ENCODE measurements at places on chromosomes 7 and 10.

DNA sequence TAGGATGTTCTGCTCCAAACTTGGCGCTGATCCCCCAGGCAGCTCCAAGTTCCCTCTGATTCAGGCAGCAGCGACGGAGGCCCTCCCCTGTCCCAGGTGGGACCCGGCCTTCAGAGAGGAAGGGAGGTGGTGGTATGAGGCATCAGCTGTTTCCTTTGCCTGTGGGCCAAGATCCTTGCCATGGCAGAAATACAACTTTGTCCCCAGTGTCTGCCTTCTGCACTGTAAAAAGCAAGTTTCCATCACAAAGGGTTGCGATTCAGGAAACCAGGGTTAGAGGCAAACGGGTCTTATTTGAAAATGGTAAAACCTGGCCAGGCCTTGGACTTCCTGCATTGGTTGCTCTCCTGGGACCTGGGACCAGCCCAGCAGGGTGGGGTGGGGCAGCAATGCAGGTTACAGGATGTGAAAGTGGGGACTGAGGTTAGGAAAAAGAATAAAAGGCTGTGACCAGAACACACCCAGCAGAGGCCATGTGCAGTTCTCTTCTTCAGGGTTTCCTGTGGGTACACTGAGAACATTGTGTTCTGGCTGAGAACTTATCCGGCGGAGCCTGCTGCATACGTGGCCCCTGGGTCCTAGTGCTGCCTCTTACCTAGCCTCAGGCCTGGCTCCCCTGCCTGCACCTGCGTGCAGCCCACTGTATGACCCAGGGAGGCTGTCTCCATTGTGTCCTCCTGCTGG is 25.1 kb upstream of the DDIT4 start:
- DNase-seq: peak; percentile 85
- no peaks in the 10 kb centered on the region for H3K36me3 ChIP-seq
- H3K4me1 ChIP-seq: peaks cover 93% of the 10 kb centered on the region
- H3K27ac ChIP-seq: peak overlapping the region; percentile 95

DNA sequence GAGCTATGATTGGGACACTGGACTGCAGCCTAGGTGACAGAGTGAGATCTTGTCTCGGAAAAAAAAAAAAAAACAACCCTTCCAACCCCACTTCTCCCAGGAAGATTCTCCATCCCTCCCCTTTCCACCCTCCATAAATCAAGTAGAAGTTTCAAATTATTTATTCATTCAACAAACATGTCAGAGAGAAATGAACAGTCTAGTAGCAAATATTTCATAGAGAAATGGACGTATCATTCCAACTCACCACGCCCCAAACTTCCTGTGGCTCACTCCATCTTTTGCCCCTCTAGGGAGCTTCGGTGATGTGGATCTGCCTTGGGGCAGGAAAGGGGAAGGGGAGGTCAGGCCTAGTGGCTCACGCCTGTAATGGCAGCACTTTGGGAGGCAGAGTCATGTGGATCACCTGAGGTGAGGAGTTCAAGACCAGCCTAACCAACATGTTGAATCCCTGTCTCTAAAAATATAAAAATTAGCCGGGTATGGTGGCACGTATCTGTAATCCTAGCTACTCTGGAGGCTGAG is 638 bp upstream of the TRAPPC14 start:
- H3K4me1 ChIP-seq: peaks cover 30% of the 10 kb centered on the region
- H3K36me3 ChIP-seq: peaks cover 4% of the 10 kb centered on the region
- DNase-seq: no peak
- H3K27ac ChIP-seq: peak overlapping the region; percentile 66
- peaks cover 12% of the 10 kb centered on the region for H3K27me3 ChIP-seq
- peak overlapping the region; percentile 78 for H3K4me3 ChIP-seq

GRCh38 chr10:112327678-112328077 is 44.5 kb downstream of the TECTB start:
- H3K27ac ChIP-seq: no peak overlapping the region
- DNase-seq: no peak
- H3K4me3 ChIP-seq: no peak overlapping the region
- H3K27me3 ChIP-seq: peaks cover under 1% of the 10 kb centered on the region

DNA sequence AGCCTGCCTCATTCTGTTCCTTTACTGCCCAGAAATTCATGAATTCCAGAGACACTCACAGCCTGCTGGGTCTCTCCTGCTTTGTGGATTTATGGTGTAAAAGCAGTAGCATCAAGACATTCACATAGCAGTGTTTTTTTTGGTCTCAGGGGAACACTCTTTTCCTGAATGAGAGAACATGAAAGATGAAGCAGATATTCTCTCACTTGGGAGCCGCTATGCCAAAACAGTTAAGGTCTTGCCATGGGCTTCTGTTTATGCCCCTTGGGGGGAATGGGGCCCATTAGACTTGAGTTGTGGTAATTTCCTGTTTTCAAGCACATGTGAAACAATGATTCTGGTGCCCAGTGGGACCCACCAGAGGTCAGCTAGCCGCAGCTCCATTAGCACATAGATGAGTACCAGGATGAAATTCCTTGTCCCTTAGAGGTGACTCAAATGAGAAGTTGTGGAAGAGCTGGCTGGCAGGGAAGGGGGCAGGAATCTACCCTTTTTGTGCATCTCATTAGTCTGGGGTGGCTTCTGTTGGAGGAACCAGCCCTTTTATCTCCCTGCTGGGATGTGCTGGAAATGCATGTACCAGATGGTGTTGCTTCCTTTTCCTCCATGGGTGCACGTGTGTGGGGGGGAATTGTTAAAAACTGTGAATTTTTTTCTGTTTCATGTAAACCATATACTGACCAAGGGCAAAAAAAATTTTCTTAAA is 13.3 kb downstream of the BMPER start:
- H3K27me3 ChIP-seq: peaks cover 3% of the 10 kb centered on the region
- no peak for DNase-seq
- no peaks in the 10 kb centered on the region for H3K36me3 ChIP-seq
- H3K4me1 ChIP-seq: no peaks in the 10 kb centered on the region
- H3K4me3 ChIP-seq: no peak overlapping the region
- H3K27ac ChIP-seq: no peak overlapping the region

DNA sequence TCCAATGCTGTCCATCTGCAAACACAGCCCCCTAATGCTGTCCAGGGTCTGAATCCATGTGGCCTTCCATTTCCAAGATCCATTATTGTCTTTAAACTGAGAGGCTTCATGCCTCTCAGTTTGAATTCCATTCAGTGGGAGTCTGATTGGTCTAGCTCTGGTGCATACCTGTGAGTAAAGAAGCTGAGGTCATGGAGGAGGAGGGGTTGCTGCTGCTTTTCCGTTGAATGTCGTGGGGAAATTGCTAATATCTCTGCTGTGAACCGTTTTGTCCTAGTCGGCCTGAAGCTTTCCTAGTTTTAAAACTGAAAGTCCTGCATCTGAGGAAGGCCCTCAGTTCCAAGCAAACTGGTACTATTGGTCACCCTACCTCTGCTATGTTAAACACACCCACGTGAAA is 17.7 kb downstream of the SH2D4B start:
- H3K27ac ChIP-seq: no peak overlapping the region
- no peak for DNase-seq
- H3K4me1 ChIP-seq: no peaks in the 10 kb centered on the region
- H3K27me3 ChIP-seq: peaks cover 9% of the 10 kb centered on the region
- H3K36me3 ChIP-seq: no peaks in the 10 kb centered on the region
- no peak overlapping the region for H3K4me3 ChIP-seq

DNA sequence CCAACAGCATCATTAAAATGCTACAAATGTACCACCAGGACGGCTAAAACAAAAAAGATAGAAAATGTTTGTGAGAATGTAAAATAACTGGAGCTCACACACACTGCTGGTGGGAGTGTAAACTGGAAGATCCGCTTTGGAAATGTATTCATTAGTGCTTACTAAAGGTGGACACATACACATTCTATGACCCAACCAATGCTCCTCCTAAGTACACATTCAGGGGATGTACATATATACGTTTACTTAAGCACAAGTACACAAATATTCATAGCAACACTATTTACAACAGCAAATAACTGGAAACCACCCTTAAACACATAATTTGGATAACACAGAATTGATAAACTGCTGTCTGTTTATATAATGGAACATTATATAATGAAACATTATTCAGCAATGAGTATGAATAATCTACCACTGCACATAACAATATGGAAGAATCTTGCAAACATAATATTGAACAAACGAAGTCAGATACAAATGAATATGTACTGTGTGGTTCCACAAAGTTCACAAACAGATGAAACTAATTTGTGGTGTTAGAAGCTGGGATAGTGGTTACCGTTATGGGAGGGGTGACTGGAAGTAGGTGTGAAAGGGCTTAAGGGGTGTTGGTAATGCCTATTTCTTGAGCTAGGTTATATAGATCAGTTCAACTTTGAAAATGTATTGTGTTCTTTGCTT is 52.1 kb downstream of the STRA8 start:
- no peaks in the 10 kb centered on the region for H3K4me1 ChIP-seq
- DNase-seq: no peak
- no peak overlapping the region for H3K27ac ChIP-seq
- H3K27me3 ChIP-seq: peaks cover 5% of the 10 kb centered on the region
- H3K36me3 ChIP-seq: no peaks in the 10 kb centered on the region
- no peak overlapping the region for H3K4me3 ChIP-seq

- peaks cover 2% of the 10 kb centered on the region for H3K27me3 ChIP-seq
- H3K4me1 ChIP-seq: no peaks in the 10 kb centered on the region
- DNase-seq: no peak
- H3K36me3 ChIP-seq: no peaks in the 10 kb centered on the region
Observed at GRCh38 chr10:129940617-129941198, 23.4 kb downstream of the EBF3 start.

DNA sequence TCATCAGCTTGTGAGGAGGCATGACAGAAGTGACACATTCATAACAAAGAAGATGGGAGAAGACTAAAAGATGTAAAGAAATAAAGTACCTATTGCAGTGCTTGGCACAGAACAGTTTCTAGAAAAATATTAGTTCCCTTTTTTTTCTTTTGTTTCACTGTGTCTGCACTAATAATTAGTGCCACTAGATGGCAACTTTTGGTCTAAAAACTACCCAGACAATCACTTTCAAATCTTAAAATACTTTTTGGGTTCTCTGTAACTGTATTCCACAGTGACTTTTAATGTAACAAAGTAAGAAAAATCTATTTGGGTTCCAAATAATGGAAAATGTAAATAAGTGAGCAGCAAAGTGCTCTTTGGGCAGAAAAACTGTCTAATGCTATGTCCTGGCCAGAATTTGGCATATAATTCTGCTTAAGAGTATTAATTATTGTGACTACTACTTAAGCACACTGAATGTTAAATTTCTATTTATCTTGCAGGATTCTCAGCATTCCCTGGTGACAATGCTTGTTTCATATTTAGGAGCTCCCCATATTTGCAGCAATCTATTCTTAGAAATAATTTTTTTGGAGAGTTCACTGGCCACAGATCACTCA is 134.8 kb upstream of the KIF5B start:
- H3K27me3 ChIP-seq: peaks cover 3% of the 10 kb centered on the region
- H3K4me1 ChIP-seq: no peaks in the 10 kb centered on the region
- peak overlapping the region; percentile 1 for H3K27ac ChIP-seq
- peak; percentile 5 for DNase-seq

DNA sequence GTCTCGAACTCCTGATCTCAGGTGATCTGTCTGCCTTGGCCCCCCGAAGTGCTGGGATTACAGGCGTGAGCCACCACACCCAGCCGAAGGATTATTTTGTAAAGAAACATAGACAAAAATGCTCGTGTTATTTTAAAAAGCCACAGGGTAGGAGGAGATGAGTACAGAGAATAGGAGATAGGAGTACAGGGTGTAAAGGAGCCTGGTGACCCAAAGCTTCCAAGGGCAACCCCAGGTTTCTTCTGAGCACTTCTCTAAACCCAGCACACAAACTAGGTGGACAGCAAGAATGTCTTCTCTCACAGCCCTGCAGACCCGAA is 54.7 kb downstream of the ZNF467 start:
- peaks cover 45% of the 10 kb centered on the region for H3K4me1 ChIP-seq
- H3K4me3 ChIP-seq: no peak overlapping the region
- H3K27me3 ChIP-seq: peaks cover 3% of the 10 kb centered on the region
- H3K27ac ChIP-seq: peak overlapping the region; percentile 31
- peaks cover 9% of the 10 kb centered on the region for H3K36me3 ChIP-seq

GRCh38 chr7:157860406-157860805 is 523.6 kb downstream of the DNAJB6 start:
- H3K4me3 ChIP-seq: no peak overlapping the region
- no peaks in the 10 kb centered on the region for H3K4me1 ChIP-seq
- H3K27ac ChIP-seq: no peak overlapping the region
- DNase-seq: no peak
- H3K27me3 ChIP-seq: no peaks in the 10 kb centered on the region

DNA sequence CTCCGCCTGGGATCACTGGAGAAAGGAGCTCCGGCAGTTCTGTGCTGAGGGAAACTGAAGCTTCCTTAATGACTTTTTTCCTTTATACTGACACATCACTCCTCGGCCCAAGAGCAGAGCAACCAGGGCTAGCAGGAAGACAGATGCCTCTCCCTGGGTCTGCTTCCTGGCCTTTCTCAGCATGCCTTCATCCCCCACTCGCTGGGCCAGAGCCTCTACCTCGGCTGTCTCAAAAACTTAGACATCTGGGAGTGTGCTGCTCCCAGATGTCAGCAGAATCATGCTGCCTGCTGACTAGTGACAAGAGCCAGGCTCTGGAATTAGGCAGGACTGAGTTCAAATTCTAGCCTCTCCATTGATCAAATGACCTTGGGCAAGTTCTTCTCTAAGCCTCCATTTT is 24.4 kb upstream of the LRRC4 start:
- H3K4me1 ChIP-seq: peaks cover 43% of the 10 kb centered on the region
- no peak overlapping the region for H3K27ac ChIP-seq
- peaks cover 4% of the 10 kb centered on the region for H3K27me3 ChIP-seq
- H3K4me3 ChIP-seq: no peak overlapping the region

GRCh38 chr7:18577096-18577771 is 81.7 kb downstream of the HDAC9 start:
- H3K27me3 ChIP-seq: no peaks in the 10 kb centered on the region
- peaks cover 4% of the 10 kb centered on the region for H3K36me3 ChIP-seq
- no peak for DNase-seq
- H3K4me1 ChIP-seq: peaks cover 23% of the 10 kb centered on the region

DNA sequence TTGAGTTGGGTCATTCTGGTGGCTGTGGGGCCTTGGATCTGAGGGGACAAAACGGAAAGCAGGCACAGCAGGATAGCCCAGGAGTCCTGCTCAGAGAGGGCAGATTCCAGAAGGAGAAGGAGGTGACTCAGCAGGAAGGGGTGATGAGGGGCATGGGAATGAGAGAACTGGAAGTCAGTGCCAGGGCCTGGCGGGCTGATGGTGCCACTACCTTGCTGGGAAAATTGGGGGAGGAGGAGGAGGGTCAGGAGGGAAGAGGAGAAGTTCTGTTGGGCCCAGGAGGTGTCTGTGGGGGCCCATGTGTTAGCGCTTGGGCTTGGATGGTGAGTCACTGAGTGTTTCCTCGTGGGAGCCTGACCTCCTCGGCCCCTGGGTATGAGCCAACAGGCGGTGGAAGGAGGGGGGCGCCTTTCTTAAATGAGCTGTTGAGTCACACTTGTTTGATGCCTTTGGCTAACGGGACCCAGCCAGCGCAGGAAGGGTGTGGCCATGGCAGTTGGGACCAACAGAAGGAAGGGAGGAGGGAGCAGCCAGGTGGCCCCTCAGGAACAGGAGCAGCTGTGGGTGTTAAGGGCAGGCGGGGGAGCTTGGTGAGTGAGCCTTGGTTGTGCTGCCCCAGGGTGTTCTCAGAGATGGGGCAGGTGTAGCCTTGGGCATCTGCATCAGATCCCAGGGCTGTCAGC is 130.0 kb upstream of the BTBD16 start:
- H3K4me3 ChIP-seq: no peak overlapping the region
- H3K27me3 ChIP-seq: peaks cover 2% of the 10 kb centered on the region
- peaks cover 1% of the 10 kb centered on the region for H3K4me1 ChIP-seq
- H3K27ac ChIP-seq: no peak overlapping the region
- no peaks in the 10 kb centered on the region for H3K36me3 ChIP-seq
